ENCODE measurements at places on chromosomes 13 and 19. TPM values are rescaled to one million over a fixed set of nuclear protein-coding genes. Genes with fewer than 3 reads are reported as not detected.

The SHC2 gene
- polyA plus RNA-seq = 5.2 TPM

The IZUMO2 gene
- not detected for polyA plus RNA-seq

- no peak for DNase-seq
Measured at GRCh38 chr19:7507884-7508283, 8.0 kb upstream of the ZNF358 start.

- DNase-seq = no peak
Measured at GRCh38 chr19:55223291-55224037, 5.1 kb downstream of the TMEM86B start.

The MAST1 gene
- polyA plus RNA-seq = 0.91 TPM

The OSCAR gene
- 5.5 TPM for polyA plus RNA-seq

DNA sequence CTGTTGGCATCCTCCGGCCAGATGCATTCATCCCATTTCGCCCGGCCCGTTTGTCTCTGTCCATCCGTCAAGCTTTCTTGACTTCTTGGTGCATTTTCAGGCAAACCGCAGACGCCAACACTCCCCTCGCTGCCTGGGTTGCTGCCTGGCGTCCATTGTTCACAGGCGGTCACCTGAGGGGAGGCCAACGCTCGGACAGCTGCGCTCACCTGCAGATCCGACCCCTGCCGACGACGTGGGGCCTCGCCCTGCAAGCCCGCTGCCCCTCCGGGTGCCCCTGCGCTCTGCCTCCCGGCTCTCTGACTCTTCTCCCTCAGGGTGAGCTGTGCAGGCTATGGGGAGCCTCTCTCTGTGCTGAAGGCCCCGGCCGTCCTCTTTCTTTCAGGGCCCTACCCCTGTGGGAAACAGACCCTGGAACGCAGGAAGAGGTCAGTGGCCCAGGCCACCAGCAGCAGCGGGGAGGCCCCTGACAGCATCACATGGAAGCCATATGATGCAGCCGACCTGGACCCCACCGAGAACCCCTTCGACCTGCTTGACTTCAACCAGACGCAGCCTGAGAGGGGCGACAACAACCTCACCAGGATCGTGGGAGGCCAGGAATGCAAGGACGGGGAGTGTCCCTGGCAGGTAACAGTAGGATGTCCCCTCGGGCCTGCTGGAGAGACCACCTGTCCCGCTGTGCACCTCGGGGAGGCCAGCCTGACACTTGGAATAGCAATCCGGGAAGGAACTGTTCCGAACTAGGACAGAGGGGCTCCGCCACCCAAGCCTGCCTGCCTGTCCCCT lies 14.8 kb upstream of the PROZ start:
- DNase-seq = no peak

- DNase-seq = no peak
Measured at GRCh38 chr19:991174-991931, 7.2 kb downstream of the WDR18 start.

- no peak for DNase-seq
Measured at GRCh38 chr19:49441210-49441959, at the start of gene SLC17A7. Gene SLC17A7, minus strand, starts transcription at chr19:49441527. Its CDS starts 148 bp downstream, at chr19:49441379.

GRCh38 chr13:99617474-99618255 lies 116.4 kb downstream of the TM9SF2 start:
- DNase-seq = no peak

DNA sequence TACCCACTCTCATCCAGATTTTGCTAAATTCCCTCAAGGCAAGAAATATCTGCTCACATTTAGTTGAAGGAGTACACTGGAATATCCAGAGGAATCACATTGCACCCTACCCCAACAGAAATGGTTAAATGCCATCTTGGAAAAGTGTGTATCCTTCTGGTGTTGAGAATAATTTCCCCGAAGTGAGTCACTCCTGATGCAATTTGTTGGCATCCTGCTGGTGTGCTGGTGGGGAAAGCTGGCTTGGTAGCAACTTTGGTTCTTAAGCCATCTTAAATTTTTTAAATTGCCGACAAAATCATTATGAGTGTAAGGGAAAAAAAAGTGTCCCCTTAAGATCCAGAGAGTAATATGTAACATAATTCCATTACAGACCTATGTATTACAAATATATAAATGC lies 337.3 kb upstream of the DACH1 start:
- no peak for DNase-seq

DNA sequence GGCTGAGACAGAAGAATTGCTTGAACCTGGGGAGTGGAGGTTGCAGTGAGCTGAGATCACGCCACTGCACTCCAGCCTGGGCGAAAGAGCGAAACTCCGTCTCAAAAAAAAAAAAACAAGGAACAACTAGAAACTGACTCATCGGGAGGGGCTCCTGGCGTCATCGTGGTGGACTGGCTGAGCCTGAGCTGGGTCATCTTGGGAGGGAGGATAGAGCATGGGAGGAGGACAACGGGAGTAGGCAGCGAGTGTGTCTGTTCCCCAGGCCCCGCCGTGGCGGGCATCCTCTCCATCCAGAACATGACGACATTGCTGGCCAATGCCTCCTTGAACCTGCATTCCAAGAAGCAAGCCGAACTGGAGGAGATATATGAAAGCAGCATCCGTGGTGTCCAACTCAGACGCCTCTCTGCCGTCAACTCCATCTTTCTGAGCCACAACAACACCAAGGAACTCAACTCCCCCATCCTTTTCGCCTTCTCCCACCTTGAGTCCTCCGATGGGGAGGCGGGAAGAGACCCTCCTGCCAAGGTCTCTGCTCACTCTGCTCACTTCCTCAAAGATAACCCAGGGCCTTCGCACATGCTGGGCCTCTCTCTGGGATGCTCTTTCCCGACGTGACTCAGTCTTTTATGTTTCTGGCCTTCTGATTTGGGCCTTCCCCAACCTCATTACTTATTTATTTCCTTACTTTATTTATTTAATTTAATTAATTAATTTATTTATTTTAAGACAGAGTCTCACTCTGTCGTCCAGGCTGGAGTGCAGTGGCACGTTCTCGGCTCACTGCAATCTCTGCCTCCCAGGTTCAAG lies 16.6 kb downstream of the DDX39A start:
- DNase-seq = no peak

The CAMSAP3 gene
- polyA plus RNA-seq = 2.5 TPM

GRCh38 chr13:80133631-80134261 lies 207.2 kb downstream of the SPRY2 start:
- no peak for DNase-seq

GRCh38 chr19:19270749-19271571 lies 2.1 kb downstream of the TM6SF2 start:
- no peak for DNase-seq

The PLEKHA4 gene
- 17.3 TPM for polyA plus RNA-seq

The FGF14 gene
- polyA plus RNA-seq = 0.05 TPM

The ZNF93 gene
- polyA plus RNA-seq = 4.6 TPM

- DNase-seq = no peak
Measured at GRCh38 chr13:34913040-34913439, 29.0 kb upstream of the NBEA start.

The ARL11 gene
- polyA plus RNA-seq = 2.7 TPM

DNA sequence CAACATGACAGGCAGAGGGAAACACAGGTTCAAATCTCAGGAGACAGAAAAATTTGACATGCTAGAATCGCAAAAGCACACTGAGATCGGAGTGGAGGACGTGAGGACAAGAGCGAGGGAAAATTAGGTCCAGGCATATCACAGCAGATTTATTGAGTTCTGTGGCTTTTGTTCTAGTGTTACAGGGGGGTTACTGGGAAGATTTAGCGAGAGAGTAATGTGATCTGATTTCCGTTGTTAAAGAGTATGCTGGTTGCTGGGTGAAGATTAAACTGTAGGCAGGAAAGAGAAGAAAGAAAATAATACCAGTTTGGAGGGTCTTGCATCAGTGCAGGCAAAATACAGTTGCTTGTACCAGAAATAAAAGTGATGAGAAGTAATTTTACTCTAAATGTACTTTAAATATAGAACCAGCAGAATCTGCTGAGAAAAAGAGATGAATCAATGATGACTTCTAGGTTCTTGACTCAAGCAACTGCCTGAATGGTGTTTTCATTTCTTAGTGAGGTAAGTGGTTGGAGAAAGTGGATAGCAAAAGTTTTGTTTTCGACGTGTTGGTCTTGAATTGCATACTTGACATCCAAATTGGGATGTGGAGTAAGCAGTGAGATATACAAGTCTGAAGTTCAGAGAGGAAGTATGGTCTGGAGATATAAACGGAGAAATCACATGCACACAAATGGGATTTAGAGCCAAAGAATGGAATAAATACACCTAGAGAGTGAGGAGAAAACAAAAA lies 35.7 kb downstream of the UFM1 start:
- DNase-seq = no peak

DNA sequence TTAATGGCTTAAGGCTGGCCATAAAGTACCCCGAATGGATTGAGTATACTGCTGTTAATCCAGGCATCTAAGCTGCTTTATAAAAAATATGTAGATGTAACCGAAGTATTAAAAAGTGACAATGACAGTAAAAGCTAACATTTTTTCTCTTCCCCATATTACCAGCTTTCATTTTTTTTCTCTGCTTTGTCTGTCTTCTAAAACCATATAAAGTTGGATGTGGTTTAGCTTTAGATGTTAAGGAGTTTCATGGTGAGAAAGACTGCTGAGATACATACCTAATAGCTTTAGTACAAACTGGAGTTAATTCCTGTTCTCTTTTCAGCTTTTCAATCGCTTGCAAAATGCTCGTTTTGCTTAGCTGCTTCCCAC lies 838 bp downstream of the AKAP11 start:
- DNase-seq = peak; percentile 58

- DNase-seq = no peak
Measured at GRCh38 chr13:75224053-75224742, 257.8 kb downstream of the TBC1D4 start.

GRCh38 chr19:45578861-45579260 lies 5.7 kb downstream of the OPA3 start:
- DNase-seq = no peak

- DNase-seq = no peak
Measured at GRCh38 chr13:34243403-34243802, 425.5 kb downstream of the RFC3 start.

DNA sequence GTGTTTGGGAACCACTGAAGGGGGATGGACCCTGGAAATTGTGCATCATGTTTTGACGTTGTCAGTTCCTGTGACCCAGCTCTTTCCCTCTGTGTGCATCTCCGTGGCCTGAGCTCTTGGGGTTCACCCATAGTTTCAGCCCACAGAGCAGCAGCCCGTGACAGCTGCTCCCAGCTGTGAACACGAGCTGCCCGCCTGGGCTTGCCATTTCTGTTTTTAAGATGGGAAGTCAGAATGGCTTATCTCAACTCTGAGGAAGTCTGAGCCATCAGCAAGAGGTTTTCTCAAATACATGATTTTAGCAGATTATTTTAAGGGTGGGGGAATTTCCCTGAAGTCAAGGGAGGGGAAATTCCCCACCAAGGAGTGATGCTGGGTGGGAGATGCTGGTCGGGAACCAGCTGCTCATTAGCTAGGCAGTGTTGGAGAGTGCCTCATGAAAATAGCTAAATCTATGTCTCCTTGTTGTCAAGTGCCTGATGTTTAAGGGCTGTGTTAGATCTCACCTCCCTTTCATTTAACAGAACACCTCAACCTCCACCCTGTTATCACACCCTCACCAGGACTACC lies 34.8 kb upstream of the C1QTNF9 start:
- peak; percentile 32 for DNase-seq

GRCh38 chr13:21453387-21454081 lies 5.6 kb downstream of the ZDHHC20 start:
- DNase-seq = no peak

The C2CD4C gene
- polyA plus RNA-seq = 0.59 TPM

The OR10H1 gene
- 0.09 TPM for polyA plus RNA-seq

- DNase-seq = no peak
Measured at GRCh38 chr19:31135841-31136240, 213.4 kb downstream of the TSHZ3 start.

- no peak for DNase-seq
Measured at GRCh38 chr13:113273851-113274590, 23.0 kb upstream of the LAMP1 start.

The FBN3 gene
- 0.16 TPM for polyA plus RNA-seq

GRCh38 chr13:110535526-110535925 lies 26.0 kb downstream of the RAB20 start:
- no peak for DNase-seq

GRCh38 chr13:105445796-105446195 lies 1089.7 kb downstream of the EFNB2 start:
- no peak for DNase-seq
